ENCODE measurements at places on chromosomes 5 and 9.
A peak's percentile ranks its signal among the peaks of the same experiment; 100 is the strongest.

GRCh38 chr5:135850671-135851070 is 16.2 kb downstream of the SLC25A48 start:
- DNase-seq = no peak

GRCh38 chr5:123207852-123208251 is 118.8 kb downstream of the PRDM6 start:
- no peak for DNase-seq

- DNase-seq = no peak
Measured at GRCh38 chr9:93684161-93684765, 107.9 kb downstream of the PHF2 start.

DNA sequence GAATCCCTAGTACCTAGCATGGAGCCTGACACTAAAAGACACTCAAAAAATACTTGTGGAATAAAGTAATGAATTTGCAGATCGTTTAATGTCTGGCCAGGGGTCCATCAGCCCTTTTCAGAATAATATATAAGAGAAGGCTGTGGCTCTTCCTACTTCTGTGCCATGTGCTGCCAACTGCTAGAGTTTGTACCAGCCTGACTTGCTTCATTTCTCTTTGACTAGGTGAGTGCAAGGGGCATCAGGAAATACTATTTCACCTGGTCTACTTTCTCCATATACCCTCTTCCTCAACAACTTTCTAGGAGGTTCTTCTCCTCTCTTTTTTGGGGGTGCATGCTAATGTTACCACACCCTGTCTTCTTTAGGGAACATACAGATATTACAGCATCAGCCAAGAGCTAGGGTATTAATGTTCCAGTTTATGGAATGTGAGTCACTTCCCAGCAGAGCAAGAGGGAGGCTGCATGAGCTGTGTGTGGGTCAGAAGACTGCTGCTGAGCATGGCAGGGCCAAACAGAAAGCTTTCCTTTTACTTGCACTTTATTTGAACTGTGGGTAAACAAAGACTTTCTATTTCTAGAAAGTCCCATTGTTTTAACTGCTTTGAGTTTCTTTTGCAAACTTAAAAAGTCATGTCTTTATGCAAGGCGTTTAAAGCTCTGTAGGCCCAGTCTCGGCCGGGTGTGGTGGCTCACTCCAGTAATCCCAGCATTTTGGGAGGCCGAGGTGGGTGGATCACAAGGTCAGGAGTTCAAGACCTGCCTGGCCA is 158.9 kb downstream of the ADAMTSL1 start:
- DNase-seq = no peak

DNA sequence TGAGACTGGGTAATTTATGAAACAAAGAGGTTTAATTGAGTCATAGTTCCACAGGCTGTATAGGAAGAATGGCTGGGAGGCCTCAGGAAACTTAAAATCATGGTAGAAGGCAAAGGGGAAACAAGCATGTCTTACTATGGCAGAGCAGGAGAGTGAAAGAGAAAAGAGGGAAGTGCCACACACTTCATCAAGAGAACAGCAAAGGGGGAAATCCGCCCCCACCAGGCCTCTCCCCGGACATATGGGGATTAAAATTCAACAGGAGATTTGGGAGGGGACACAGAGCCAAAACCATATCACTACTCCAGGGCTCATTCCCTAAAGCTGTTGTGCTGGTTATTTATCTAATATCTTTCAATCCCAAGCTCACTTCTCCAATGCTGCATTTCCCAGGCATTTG is 50.2 kb upstream of the NR3C1 start:
- DNase-seq = no peak

DNA sequence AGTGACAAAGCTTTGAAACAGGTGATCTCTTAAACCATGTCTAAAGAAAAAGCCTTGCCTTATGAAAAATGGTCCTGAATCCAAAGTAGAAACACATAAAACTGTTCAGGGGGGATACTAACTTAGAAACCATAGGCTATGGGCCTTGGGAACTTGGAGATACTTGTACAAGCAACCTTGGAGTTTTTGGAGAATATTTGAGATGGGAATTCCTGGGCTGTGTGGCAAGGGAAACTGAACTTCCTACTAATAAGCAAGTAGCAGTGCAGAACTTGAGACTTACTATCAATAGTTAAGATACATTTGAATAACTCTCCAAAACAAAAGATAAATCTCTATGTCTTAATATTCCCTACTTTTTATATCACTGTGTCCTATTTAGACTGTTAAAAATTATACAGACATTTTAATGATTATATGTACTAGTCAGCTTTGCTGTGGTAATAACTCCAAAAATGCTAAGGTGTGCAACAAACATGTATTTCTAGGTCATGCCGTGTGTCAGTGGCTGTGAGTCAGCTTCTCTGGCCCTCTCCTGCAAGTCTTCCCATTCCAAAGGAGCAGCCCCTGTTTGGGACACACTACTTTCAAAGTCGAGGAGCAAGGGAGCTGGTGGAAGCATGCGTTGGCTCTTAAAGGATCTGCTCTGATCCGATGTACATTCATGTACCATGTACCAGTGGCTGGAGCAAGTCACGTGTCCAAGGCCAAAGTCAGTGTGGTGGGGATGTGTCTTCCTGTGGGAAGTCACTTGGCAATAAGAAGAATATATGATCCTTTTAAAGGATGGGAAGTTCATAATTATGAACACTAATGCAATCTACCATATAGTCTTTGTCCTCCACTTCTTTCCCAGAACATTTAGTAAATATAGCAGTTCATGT is 39.6 kb downstream of the SNX30 start:
- DNase-seq = no peak

DNA sequence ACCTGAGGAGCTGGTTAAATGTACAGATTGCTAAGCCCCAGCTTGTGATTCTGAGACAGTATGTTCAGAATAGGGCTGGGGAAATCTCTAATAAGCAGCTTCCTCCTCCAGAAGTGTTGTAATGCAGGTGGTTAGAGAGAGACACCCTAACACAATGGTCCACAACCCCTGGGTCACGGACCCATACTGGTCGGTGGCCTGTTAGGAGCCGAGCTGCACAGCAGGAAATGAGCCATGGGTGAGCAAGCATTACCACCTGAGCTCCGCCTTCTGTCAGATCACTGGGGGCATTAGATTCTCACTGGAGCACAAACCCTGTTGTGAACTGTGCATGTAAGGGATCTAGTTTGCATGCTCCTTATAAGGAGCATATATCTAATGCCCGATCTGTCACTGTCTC is 61.8 kb downstream of the SLC36A1 start:
- DNase-seq = no peak

GRCh38 chr9:31445960-31446359 is 938.5 kb upstream of the ACO1 start:
- DNase-seq = peak; percentile 9

DNA sequence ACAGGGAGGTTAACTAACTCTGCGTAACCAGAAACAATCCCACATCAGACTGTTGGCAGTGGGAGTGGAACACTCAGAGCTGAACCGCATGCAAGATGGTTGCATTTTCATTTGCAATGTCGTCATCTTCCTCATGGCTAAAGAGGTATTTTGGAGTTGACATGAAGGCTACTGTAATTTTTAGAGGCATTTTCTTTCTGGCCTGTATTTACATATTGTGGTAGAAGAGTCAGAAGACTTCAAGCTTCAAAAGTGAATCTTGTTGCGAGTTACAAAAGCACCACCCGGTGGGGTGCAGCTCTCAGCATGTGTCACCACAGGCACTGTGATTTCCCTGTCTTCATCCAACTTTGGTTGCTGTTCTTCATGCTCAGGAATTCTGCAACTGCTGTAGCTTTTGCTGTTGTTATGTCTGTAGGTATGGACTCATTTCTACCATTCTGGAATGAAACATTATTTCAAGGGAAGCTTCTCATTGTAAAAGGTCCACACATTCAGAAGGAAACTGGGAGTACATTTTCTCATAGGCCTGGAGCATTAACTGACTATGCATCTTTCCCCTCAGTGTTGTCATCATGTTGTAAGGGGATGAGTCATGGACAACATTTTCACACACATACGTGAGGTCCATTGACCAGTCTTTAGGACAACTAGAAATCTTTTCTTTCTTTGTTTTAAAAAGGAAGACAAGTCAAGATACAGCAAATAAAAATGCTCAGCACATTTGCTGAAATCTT is 35.4 kb upstream of the GDNF start:
- no peak for DNase-seq

DNA sequence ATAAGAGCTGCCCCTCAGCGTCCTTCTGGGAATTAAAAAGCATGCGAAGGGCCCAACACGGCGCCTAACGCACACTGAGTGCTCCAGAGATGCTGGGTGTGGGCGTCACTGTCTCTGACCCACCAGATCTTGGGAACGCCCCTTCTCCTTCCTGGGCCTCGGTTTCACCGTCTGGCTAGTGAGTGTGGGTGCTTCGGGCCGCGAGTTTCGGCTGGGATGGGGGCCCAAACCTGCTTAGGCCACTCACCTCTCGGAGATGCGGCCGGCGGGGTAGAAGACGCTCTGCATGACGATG is 3.7 kb downstream of the PIP5KL1 start:
- no peak for DNase-seq

- no peak for DNase-seq
Measured at GRCh38 chr9:132090771-132091170, 11.1 kb upstream of the MED27 start.

GRCh38 chr5:173140769-173141168 is 3.6 kb upstream of the BNIP1 start:
- no peak for DNase-seq

- no peak for DNase-seq
Measured at GRCh38 chr5:141420855-141421488, at the start of gene PCDHGA11. TSS of gene PCDHGA11 (plus strand) at chr5:141421051. CDS start at chr5:141421228, 177 bp downstream.

GRCh38 chr5:164672931-164673694 is 1167.7 kb downstream of the MAT2B start:
- DNase-seq = no peak

GRCh38 chr5:96978812-96979449 is 43.1 kb downstream of the LNPEP start:
- DNase-seq = no peak

DNA sequence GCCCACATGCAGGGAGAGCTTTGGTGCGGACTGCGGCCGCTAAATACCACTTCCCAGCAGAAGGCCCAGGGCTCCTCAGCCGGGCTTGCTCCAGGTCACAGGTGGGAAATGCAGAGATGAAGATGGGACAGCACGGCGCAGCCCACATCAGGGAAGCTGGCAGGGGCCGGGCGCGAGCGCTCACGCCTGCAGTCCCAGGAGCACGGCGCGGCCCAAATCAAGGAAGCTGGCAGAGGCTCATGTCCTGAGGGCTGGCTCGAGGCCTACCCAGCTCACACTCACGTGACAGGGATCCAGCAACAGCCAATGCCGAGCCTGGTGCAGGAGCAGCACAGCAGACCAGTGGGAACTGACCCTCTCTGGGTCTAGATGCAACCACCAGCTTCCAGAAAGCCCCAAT is 16.3 kb downstream of the LPCAT1 start:
- DNase-seq = no peak

DNA sequence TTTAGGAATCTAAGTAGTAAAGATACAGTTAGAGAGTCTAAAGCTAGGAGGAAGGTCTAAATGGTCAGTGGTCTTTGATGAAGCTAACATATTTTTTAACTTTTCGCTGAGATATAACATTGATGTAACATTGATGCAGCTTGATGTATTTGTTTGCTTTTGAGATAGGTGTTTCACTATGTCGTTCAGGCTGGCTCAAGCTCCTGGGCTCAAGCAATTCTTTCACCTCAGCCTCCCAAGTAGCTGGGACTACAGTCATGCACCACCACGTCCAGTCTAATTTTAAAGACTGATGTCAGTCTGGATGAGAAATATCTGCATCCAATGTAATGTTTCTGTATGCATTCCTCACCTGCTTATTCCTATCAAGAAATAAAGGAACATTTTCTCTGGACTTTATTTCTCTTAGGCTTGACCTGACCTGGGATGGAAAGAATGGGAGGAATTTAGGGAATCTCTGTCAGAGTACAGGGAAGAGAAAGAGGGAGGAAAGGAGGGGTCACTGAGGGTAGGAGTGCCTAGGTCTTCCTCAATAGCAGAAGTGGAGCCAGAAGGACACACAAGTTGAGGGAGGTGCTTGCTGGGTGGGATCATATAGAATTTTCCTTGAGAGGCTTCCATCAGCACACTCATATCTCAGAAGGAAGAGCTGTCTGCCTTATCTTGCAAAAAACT is 101.5 kb upstream of the GPBP1 start:
- no peak for DNase-seq

DNA sequence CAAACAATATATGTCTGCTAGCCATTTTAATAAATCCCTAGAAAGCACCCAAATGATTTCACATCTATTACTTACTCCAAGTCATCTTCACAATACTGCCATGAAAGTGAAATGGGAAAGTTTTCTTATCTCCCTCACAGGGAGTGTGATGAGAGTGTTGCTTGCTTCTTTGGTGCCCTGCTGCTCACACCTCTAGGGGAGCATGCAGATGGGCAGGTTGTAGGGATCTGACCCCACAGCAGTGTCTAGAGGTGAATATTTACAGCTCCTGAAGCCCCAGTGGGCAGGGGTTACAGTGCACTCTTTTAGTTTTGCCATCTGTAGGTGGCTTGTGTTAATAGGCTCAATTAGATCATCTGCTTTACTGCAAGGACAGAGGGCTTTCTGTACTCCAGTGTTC is 173.2 kb downstream of the GABRG2 start:
- no peak for DNase-seq

DNA sequence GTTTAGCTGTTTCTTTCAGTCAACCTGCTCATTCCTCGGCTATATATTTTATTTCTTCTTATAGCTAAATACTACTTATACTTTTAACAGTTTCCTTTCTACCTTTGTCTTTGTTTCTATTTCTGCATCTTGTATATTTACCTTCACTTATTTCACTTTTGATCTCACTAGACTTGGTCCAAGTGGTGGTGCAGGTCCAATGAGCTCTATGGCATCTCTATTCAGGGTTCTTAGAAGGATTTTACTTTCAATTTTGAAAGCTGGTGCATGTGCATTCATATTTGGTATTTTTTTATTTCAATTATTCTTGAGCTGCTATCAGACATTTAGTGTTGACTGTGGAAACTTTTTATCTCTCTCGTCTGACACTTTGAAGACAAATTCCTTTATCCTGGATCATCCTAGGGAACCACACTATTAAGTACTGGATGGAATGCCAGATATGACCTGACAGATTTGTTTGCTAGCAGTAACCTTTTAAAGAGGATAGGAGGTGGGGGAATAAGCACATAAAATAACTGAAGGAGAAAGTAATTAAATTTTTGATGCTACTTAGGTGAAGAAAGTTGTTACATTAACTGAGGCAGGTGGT is 123.1 kb upstream of the PJA2 start:
- no peak for DNase-seq

DNA sequence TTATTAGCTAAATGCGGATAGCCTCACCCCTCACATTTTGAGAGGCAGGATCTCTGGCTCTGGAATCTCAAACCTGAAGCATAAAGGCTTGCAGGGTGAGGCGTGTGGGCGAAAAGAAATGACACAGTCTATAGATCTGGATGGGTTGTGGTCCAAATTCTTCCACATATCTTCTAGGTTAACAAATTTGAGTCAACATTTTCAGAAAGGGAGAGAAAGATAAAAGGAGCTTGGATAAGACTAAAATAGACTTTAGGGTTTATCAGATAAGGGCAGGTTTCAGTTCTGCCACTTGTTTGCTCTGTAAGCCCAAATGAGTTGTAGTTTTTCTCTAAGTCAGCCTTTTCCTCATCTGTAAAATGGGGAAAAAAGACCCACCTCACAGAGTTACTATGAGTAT is 220.9 kb downstream of the TRIM32 start:
- DNase-seq = no peak

- DNase-seq = peak; percentile 71
Measured at GRCh38 chr5:112186401-112186990, 232.6 kb downstream of the EPB41L4A start.

- DNase-seq = peak; percentile 58
Measured at GRCh38 chr5:88045165-88045564, 223.5 kb downstream of the TMEM161B start.
